ACHN (cell line): ENCODE measurements at places on chromosomes 7 and 10.
A peak's percentile ranks its signal among the peaks of the same experiment; 100 is the strongest.

DNA sequence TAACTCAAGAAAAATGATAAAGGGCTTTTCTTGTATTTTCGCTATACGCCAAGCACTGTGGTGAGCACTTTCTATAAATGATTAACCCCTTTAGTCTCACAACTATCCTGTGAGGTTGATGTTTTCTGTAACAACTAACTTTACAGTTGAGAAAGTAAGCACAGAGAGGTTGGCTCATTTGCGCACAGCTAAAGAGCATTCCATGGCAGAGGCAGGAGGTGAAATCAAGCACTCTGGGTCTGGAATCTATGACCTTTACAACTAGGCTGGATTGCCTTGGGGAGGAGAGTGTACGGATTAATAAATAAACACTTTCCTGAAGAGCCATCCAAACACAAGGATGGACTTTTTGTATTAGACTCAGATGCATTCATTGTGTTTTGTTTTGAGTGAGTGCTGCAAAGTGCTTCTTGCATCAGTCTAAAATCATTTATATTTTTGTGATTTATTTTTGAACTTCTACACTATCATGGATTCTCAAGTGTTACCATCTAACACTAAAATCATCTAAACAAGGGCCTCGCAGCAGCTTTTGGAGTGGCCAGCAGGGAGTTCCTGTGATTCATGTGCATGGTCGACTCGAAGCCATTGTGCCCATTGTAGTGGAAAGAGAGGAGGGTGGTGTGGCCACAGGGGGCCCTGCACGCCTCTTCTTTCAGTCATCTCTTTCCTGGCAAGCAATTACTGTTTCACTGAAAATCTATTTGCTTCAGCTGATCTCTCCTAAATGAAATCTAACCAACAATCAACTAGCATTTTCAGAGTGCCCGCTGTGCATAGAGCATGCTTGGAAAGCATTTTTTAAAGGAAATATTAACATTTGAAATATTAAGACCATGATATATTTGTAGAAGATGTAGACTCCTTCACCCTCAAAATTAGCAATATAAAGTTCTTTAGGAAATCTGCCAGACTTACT lies 633.4 kb upstream of the COBL start:
- peak; percentile 97 for DNase-seq

- DNase-seq: no peak
Observed at GRCh38 chr10:50431791-50432190, 180.5 kb upstream of the ASAH2 start.

DNA sequence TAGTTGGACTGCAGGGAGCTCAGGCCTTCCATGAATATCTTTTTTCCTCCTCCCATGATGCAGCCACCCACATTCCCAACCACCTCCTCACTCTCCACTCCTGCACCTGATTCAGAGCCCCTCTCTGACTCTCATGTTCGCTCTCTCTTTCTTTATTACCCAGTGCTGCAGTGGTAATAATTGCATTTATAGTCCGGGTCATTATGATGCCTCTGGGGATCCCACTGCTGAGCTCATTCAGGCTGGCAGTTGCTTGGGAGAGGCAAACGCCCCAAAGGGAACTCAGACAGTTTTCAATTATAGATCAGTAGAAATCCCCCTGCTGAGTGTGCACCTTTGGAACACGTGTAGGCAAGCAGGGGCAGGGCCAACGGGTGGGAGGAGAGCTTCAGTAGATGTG lies 953.0 kb downstream of the GRID1 start:
- no peak for DNase-seq

DNA sequence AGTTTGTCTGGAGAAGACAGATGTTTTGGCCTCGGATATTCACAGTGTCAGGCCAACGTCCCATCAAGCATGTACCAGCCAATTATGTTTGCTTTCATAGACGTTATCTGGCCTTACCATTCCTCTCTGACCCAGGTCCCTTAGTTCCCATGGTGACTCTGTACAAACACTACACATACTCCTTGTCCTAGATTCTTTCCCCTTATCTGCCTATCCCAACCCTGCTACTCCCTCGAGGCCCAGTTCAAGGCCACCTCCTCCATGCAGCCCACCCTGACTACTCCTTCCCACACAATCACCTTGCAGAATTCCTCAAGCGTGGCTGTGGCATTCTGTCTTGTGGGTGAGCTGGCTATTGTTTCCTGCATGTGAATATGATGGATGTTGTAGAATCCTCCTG lies 155.2 kb downstream of the PRKAG2 start:
- no peak for DNase-seq
